ENCODE measurements at places on chromosomes 1 and 21.

DNA sequence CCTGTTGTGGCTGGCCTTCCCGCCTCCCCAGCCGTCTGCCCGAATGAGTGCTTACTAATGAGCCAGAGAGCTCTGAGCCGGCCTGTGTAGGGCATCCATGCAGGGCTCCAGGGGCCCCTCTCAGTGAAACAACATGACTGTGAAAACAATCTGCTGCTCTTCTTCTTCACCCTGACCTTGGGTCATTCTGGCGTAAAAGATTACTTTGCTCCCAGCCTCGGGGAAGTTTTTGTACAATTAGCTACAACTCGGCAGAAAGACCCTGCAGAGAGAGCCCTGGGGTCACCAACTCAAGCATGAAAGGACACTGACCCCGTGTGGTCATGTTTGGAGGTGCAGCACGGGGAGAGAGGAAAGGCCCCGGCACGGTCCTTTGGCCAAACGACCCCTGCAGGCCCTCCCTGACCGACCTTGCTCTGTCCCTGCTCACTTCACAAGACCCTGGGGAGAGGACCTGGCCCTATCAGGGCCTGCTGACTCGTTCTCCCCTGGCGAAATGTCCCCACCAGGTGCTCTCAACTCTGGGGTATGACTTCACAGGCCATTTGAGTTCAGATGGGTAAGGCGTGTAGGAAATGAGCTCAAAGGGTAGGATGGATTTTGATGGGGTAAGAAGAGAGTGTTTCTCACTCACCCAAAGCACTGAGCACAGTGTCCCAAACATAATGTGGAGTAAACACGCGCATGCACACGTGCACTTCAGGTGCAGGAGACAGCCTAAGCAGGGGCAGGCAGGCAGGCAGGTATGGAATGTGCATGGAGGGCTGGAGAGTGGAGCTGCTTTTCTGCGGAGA is 22.9 kb upstream of the FAM20B start:
- DNase-seq, result peak; percentile 4

- no peak for DNase-seq
These were observed 736.6 kb downstream of the MRPL39 start for GRCh38 chr21:24870633-24871032.

GRCh38 chr1:110708974-110709440 is 34.3 kb upstream of the KCNA3 start:
- no peak for DNase-seq

GRCh38 chr21:29487154-29487553 is 188.4 kb downstream of the BACH1 start:
- no peak for DNase-seq

DNA sequence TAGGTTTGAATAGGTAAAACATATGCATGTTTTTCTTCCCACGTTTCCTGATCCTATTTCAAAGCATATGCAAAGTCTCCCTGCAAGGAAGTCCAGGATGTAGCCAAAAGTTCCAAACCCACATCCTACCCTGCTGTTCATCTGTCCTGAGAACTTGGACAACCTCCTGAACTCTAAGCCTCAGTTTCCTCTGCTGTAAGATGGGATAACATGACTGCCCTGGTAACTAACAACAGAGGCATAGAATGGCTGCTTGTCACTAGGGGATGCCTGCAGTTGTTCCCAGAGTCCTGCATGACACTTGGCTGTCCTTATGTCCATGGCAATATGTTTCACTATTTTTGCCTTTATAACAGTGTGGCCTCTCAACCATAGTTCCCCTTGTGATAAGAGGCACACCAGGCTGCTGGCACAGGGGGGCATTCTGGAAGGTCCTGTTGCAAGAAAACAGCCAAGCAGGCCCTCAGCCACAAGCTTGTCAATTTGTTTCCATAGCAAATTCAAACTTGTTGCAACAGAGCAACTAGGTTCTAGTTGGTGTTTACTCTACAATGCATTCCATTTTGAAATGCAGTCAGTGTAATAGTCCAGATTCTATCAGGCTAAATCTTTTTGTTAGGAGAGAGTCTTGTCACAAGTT is 1.5 kb upstream of the HDGF start:
- DNase-seq, result no peak

GRCh38 chr1:112532064-112532463 is 23.3 kb downstream of the WNT2B start:
- no peak for DNase-seq

- DNase-seq, result no peak
These were observed 6.8 kb upstream of the CNIH3 start for GRCh38 chr1:224609333-224609732.

Data from NCI-H748 treated with DMSO at 0.1 percent for 48 hours (cell line).